Tibial nerve (tissue), 4 donors: ENCODE measurements at places on chromosomes 3 and 15. TPM values are rescaled to one million over a fixed set of nuclear protein-coding genes. Genes with fewer than 3 reads are reported as not detected.

CDV3 gene
- 115 TPM for total RNA-seq

PLA2G4B gene
- 5.7 TPM for total RNA-seq

MUC4 gene
- not detected for total RNA-seq

COPB2 gene
- total RNA-seq = 62.0 TPM

PAK2 gene
- 75.6 TPM for total RNA-seq

C3orf20 gene
- total RNA-seq = not detected

DNA sequence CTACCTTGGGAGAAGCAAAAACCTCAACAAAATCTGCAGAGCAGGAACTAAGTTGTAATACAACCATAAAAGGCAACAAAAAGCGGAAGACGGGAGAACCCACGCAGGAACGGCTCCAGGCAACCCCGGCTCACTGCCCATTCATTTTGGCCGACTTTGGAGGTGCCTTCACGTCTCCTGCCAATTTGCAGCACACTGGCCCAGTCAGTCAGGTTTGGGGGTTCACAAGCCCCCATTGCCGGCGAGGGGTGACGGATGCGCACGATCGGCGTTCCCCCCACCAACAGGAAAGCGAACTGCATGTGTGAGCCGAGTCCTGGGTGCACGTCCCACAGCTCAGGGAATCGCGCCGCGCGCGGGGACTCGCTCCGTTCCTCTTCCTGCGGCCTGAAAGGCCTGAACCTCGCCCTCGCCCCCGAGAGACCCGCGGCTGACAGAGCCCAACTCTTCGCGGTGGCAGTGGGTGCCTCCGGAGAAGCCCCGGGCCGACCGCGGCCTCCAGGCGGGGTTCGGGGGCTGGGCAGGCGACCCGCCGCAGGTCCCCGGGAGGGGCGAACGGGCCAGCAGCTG lies 463 bp downstream of the TERC start:
- H3K27me3 ChIP-seq = no peaks in the 10 kb centered on the region
- H3K27ac ChIP-seq = peak overlapping the region; percentile 94
- H3K4me1 ChIP-seq = peaks cover 19% of the 10 kb centered on the region
- H3K36me3 ChIP-seq = no peaks in the 10 kb centered on the region
- H3K4me3 ChIP-seq = peak overlapping the region; percentile 85
- DNase-seq = peak; percentile 46

GRCh38 chr3:149005416-149005815 lies 14.1 kb downstream of the GYG1 start:
- H3K27ac ChIP-seq = peak overlapping the region; percentile 42
- H3K36me3 ChIP-seq = peaks cover 67% of the 10 kb centered on the region
- no peaks in the 10 kb centered on the region for H3K27me3 ChIP-seq
- no peak for DNase-seq
- H3K4me3 ChIP-seq = no peak overlapping the region
- no peaks in the 10 kb centered on the region for H3K4me1 ChIP-seq

DNA sequence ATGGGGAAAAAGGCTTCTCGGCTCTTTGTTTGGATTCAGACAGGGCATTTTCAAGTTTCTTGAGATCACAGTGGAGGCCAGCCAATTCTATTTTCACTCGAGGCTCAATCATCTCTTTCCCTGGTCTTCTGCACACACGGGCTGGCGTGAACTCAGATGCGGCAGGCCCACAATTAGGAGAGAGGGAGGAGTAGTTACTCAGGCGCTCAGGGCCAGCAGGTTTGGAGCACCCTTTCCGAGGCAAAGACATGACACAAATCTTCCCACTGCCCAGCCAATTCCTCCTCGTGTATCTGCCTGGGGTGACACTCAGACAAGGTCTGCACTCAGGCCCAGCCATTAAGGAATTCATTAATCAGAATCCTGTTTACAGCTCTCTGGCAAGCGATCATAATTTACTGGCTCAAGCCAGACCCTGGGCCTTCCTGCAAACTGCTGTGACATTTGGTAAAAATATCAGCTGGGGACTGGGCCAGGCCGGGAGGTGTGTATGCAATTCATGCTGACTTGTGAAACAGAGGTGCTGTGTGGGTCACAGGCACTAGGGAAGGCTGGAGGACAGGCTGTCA lies 68.1 kb upstream of the TLE3 start:
- no peak overlapping the region for H3K4me3 ChIP-seq
- peaks cover 9% of the 10 kb centered on the region for H3K4me1 ChIP-seq
- no peak for DNase-seq
- peak overlapping the region; percentile 34 for H3K27ac ChIP-seq
- no peaks in the 10 kb centered on the region for H3K27me3 ChIP-seq

DNA sequence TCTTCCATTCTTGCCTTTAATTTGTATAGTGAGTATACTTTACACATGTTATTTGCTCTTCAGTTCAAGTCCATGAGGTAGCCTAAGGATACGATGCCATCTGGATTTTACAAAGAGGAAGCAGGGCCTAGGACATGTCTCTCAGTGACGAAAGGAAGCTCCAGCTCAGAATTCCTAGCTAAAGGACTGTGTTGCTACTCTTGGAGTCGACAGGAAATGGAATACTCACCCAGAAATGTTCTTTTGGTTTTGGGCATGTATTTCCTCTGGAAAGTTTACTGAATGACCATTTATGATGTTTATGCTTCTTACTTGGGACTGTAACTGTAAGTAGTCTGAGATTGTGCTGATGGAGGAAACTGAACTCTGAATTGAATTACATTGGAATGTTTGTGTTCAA lies 12.5 kb downstream of the OXNAD1 start:
- no peak for DNase-seq
- no peak overlapping the region for H3K4me3 ChIP-seq
- peaks cover 25% of the 10 kb centered on the region for H3K36me3 ChIP-seq
- no peak overlapping the region for H3K27ac ChIP-seq

- H3K4me1 ChIP-seq = no peaks in the 10 kb centered on the region
- no peaks in the 10 kb centered on the region for H3K27me3 ChIP-seq
- no peak for DNase-seq
- no peaks in the 10 kb centered on the region for H3K36me3 ChIP-seq
- no peak overlapping the region for H3K27ac ChIP-seq
These were observed 246.6 kb upstream of the KCNMB2 start for GRCh38 chr3:178289544-178290160.

DNA sequence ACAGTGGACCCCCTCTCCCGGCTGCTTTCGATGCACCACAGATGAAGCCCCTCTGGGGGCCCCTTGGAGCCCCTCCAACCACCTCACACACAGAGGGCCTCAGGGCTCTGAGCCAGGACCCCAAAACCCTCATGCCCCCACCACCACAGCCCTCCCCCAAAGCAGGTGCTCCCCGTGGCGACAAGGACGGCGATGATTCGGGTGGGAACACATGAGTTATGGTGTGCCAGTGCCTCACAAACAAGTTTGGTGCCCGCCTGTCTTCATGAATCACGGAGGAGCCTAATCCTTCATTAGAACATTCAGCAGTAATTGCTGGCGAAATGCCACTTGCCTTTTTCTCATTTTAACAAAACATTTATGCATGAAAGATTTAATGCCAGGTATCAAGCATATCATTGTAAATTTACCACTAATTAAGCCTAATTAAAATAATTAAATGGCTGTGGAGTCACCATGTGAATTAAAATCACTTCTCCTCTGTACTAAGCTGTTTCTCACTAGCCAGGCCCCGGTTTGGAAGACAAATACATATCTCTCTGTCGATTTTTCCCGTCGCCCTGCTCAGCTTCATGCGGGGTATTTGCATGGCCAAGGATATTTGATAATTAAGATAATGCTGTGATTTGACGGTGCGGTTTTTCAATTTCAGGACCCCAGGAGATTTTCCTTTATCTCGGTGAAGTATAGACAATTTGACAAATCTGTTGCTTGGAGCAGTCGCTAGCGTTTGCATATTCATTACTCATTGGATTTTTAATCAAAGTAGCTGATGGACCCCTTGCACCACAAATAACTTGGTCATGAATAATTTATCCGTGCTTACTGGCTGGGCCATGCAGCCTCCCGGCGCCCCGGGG lies 157.0 kb downstream of the TLE3 start:
- no peak overlapping the region for H3K27ac ChIP-seq
- no peak overlapping the region for H3K4me3 ChIP-seq
- DNase-seq = no peak

- DNase-seq = no peak
- no peak overlapping the region for H3K27ac ChIP-seq
- H3K4me1 ChIP-seq = no peaks in the 10 kb centered on the region
These were observed 335.3 kb upstream of the NECTIN3 start for GRCh38 chr3:110736332-110736731.

DNA sequence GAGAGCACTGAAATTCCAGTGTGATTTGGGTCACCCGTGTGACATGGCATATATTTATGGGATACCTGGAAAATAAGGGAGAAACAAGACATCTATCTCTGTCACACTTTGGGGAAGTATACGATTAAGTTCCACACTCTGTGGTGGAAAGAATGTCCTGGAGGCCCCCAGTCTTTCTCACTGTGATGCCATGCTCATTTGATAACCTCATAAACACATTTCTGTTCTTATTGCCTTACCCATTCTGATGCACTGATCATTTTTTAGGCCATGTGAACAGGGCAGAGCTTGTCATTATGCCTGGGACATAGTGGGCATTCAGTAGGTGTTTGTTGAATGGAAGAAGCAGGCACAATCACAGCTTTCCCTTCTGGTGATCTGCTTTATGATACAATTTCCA lies 349.4 kb upstream of the TPRG1 start:
- H3K4me1 ChIP-seq = no peaks in the 10 kb centered on the region
- DNase-seq = no peak
- H3K27me3 ChIP-seq = no peaks in the 10 kb centered on the region
- no peak overlapping the region for H3K27ac ChIP-seq
- H3K36me3 ChIP-seq = no peaks in the 10 kb centered on the region

DNA sequence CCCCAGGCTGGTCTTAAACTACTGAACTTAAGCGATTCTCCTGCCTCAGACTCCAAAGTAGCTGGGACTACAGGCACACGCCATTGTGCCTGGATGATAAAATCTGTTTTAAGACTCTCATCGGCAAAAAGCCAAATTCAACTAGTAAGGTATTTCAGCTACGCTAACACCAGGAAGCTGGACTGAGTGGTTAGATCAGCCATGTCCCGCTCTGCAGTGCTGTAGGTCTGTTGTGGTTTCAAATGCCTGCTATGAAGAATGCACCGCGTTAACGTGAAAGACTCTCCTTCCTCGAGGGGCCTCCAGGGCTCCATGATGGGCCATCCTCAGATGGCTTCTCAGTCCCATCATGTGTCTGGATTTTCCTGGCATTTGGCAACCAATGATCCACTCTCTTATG lies 70.2 kb downstream of the PCOLCE2 start:
- H3K27me3 ChIP-seq = no peaks in the 10 kb centered on the region
- no peaks in the 10 kb centered on the region for H3K4me1 ChIP-seq
- no peak overlapping the region for H3K27ac ChIP-seq

GRCh38 chr3:123341-123740 lies 73.2 kb upstream of the CHL1 start:
- H3K27me3 ChIP-seq = no peaks in the 10 kb centered on the region
- H3K27ac ChIP-seq = no peak overlapping the region
- no peaks in the 10 kb centered on the region for H3K36me3 ChIP-seq
- DNase-seq = no peak

DNA sequence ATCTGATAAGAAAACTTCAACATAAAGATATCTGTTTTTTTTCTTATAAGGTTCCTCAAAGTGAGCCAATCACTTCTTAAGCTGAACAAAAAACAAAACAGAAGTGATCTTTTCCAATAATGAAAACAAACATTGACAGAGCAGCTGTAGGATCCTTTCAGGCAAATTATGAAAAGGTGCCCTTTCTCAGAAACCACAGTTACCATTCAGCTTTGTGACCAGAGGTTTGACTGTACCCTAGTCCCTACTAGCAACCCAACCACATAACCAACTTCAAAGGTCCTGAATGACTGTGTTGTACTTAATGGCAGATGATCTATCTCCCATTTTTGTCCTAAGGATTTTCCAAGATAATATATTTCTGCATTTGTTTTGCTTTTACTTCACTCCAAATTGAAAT lies 39.4 kb upstream of the CCR2 start:
- no peaks in the 10 kb centered on the region for H3K27me3 ChIP-seq
- H3K27ac ChIP-seq = no peak overlapping the region
- no peaks in the 10 kb centered on the region for H3K36me3 ChIP-seq
- no peak overlapping the region for H3K4me3 ChIP-seq
- no peak for DNase-seq

- no peak overlapping the region for H3K4me3 ChIP-seq
- H3K36me3 ChIP-seq = peaks cover 57% of the 10 kb centered on the region
- no peaks in the 10 kb centered on the region for H3K27me3 ChIP-seq
- no peak for DNase-seq
- H3K4me1 ChIP-seq = no peaks in the 10 kb centered on the region
These were observed 41.2 kb downstream of the CEP63 start for GRCh38 chr3:134527037-134527436.

DNA sequence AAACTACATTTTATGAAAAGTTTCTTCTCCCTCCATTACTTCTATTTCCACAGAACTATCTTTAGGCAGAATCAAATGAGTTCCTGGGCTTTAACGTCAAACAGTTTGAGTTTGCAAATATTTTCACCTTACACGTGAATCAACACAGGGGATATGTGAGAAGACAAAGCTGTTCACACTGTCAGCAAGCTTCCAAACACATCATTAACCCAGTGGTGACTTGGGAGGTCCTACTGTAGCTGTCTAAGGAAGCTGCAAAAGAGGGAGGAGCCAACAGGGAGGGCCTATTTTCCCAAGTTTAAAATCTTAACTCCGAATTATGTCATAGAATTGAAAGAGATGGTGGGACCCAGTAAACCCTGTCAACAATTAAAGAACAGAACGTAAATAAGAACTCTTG lies 337.8 kb upstream of the DNAJC19 start:
- no peaks in the 10 kb centered on the region for H3K4me1 ChIP-seq
- H3K27ac ChIP-seq = no peak overlapping the region
- no peaks in the 10 kb centered on the region for H3K36me3 ChIP-seq
- no peaks in the 10 kb centered on the region for H3K27me3 ChIP-seq
- no peak for DNase-seq

DNA sequence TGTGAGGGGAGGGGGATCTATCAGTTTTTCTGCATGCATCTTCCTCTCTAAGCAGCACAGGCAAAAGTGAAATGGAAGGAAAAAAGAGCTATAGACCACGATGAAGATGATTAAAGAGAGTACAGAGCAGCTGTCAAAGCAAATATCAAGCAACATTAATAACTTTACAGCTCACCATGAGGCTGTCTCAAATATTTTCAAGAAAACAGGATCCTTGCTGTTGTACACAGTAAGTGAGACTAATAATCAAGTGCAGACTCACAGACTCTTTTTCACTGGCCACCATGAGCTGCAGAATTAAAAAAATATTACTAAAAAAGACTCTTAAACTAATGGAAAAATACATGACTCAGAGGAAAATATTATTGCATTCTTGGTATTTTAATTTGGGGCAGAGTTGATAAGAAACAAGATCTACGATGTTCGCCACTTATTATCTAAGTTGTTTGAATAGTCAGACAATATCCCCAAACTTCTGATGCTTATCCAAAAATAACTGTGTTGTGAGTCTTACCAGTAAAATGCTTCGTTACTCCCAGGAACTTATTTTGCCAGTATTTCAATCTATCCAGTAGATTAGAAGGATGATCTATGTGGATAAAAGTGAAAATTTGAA lies 817.5 kb upstream of the ALCAM start:
- no peak overlapping the region for H3K4me3 ChIP-seq
- DNase-seq = no peak
- no peak overlapping the region for H3K27ac ChIP-seq
- no peaks in the 10 kb centered on the region for H3K27me3 ChIP-seq

- H3K36me3 ChIP-seq = peaks cover 17% of the 10 kb centered on the region
- no peak overlapping the region for H3K4me3 ChIP-seq
- H3K27me3 ChIP-seq = no peaks in the 10 kb centered on the region
- H3K27ac ChIP-seq = no peak overlapping the region
These were observed 44.4 kb upstream of the C3orf38 start for GRCh38 chr3:88105325-88105724.

GRCh38 chr3:184543256-184543655 lies 18.3 kb upstream of the EPHB3 start:
- peaks cover 48% of the 10 kb centered on the region for H3K27me3 ChIP-seq
- H3K27ac ChIP-seq = no peak overlapping the region
- no peaks in the 10 kb centered on the region for H3K36me3 ChIP-seq
- no peaks in the 10 kb centered on the region for H3K4me1 ChIP-seq
